ENCODE measurements at places on chromosomes 4 and X.

DNA sequence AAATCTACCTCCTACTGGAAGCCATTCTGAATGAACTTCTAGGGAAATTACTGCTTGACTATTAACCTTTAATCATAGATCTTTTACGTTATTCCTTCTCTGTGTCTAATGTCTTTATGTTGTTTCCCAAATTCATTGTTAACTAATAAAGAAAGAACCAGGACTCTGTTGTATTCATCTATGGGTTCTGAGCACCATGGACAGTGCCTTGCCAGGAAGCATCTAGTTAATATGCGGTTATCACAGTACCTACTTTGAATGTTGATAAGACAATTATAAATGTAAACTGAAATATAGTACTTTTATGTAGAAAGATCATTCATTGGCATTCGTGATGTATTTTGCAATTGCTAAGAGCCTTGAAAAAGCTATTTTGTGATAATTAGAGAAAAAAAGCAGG, 23.8 kb downstream of the NWD2 start:
- no peak for DNase-seq

DNA sequence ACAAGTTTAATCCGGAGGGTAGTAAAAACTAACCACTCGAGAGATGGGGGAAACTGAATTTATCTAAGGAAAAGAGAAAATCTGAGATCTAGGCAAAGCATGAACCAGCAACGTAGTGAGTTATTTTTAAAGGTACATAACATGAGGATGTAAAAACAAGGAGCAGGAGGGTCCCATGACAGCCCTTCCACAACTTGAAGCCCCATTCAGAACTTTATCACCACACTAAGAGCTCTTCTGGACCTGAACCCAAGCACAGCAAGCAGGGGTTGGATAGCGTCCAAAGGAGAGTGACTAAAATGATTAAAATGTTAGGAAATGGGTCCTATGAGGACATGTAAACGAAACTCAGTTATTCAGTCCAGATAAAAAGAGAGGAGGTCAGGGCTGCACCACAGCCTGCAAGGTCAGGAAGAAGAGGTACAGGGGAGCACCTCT, 16.2 kb downstream of the SH3RF1 start:
- DNase-seq = no peak

DNA sequence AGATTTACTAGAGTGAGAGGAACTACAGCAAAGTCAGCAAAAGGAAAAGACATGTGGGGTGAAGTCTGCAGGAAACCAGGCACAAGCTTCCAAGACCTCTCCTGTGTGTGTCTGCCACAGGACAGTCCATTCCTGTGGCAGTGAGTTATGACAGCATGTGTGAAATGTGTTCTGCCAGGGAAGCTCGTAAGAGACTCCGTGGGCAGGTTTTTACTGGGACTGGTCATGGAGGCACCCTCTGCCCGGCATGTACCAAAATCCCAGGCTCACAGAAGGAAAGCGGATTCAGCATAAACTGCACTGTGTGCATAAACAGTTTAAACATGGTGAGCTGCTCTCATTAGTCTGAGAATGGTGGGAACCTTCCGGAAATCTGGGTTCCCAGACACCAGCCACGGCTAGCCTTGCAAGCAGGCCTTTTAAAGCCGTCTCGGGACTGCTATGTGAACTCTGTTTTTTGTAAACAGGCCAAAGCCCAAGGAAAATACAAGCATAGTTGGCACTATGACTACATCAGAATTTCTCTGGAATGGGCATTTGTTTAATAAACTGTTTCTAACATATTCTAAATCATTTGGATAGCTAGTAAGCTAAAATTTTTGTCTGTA, 288.5 kb downstream of the TENM3 start:
- no peak for DNase-seq

DNA sequence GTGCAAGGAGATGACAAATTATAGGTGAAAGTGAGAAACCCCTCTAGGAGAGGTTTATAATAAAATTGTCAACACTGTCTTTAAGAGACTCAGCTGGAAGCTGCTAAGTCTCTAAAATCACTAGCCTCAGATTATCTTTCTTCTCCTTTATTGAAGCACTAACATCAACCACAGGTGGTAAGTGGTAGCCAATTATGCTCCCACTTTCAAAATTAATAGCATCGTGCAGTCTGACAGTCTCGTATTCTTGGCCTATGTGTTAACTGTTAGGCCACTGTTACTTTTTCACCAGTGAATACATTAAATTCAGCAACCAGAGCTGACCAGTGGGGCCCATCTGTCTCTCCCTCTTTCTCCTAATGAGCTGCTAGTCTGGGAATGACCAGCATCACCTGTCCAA, 674.1 kb downstream of the RAPGEF2 start:
- DNase-seq = no peak

- DNase-seq = no peak
These were observed 41.5 kb downstream of the SETD7 start for GRCh38 chr4:139514382-139515059.

GRCh38 chr4:2067446-2068197, 8.5 kb downstream of the NAT8L start:
- no peak for DNase-seq

- no peak for DNase-seq
These were observed 75.6 kb downstream of the CCNG2 start for GRCh38 chr4:77232653-77233052.

DNA sequence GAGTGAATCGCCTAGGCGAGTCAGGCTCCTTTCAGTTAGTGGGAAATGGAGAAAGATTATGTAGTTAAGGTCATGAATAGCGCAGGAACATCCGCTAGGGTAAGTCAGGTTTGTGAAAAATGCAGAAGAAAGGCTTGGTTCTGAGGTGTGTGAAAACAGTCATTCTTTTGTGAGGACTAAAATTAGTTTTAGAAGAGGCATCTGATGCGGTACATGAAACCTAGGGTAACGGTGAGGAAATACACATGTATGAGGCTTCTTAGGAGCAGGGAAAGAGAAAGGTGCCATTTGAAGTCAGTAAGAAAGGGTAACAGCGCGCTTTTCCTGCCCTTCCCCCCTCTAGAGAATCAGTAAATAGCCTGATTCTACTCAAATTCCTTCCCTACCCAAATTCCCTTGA, 570 bp upstream of the RNF128 start:
- DNase-seq = no peak

GRCh38 chrX:20181598-20182329, 40.1 kb upstream of the EIF1AX start:
- DNase-seq = no peak

DNA sequence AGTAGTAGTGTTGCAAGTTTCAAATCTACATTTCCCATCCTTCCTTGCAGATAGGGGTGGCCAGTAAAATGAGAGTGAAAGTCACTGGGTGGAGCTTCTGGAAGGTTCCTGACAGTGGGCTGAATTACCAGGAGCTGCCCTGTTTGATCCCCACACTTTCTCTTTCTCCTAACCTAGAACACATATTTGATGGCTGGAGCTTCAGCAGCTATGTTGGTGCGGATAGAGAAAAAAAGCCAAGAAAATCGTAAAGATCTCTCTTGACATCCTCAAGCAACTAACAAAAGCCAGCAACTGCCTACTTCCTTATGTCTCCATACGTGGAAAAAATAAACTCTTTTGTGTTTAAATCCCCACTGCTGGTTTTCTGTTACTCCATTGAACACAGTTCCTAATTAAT, 32.2 kb downstream of the ZNF275 start:
- no peak for DNase-seq

- no peak for DNase-seq
These were observed 8.3 kb downstream of the S100G start for GRCh38 chrX:16658284-16658683.

- no peak for DNase-seq
These were observed 2.3 kb upstream of the SYTL5 start for GRCh38 chrX:38004046-38004445.

DNA sequence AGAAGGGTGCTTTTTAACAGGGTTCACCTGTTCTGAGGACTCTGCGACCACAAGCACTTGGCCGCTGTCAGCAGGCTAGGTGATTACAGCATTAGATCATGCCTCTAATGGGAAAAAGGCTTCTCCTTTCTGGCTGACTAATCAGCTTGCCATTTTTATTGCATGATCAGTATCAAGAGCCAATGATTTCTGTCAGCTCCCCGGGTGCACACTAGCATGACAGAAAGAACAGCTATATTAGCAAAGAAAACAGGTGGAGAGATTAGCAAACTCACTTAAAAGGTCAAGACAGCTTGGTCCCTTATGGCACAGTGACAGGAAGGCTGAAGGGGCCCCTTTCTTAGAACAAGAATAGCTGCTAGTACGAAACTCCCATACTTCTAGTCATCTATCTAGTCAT, 170.0 kb downstream of the SMIM20 start:
- DNase-seq = no peak

DNA sequence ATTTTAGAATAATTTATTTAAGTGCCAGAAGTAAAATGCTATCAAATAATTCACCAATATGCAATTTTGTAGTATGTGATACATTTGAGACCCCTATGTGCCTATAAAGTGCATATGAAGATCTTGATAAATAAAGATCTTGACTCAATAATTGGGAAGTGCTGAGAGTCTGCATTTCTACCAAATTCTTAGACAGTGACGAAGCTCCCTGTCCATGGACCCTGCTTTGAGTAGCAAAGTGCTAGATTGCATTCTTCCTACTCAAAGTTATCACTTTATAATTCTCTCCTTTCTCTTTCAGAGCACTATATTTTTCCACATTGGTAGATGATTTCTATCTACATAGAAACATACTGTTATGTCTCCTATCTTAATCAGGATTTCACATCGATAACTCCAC, 1393.9 kb downstream of the ARAP2 start:
- DNase-seq = no peak

DNA sequence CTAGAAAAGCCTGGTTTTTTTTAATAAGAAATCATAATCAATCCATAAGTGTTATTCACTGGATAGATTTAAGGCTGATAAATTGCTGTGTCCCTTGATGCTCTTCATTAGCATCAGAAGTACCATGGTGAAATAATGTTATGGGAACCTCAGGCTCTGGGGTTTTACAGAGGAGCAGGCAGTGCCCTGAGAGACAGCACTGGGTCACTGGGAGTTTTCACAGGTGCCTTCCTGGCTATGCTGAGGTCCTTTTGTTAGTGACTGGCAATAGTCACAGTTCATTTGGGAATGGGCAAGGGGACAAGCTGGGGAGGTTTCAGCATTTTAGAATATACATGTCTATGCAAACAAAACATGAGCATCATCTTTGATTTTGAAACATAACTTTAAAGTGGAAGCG, 38.6 kb downstream of the ANK2 start:
- no peak for DNase-seq

DNA sequence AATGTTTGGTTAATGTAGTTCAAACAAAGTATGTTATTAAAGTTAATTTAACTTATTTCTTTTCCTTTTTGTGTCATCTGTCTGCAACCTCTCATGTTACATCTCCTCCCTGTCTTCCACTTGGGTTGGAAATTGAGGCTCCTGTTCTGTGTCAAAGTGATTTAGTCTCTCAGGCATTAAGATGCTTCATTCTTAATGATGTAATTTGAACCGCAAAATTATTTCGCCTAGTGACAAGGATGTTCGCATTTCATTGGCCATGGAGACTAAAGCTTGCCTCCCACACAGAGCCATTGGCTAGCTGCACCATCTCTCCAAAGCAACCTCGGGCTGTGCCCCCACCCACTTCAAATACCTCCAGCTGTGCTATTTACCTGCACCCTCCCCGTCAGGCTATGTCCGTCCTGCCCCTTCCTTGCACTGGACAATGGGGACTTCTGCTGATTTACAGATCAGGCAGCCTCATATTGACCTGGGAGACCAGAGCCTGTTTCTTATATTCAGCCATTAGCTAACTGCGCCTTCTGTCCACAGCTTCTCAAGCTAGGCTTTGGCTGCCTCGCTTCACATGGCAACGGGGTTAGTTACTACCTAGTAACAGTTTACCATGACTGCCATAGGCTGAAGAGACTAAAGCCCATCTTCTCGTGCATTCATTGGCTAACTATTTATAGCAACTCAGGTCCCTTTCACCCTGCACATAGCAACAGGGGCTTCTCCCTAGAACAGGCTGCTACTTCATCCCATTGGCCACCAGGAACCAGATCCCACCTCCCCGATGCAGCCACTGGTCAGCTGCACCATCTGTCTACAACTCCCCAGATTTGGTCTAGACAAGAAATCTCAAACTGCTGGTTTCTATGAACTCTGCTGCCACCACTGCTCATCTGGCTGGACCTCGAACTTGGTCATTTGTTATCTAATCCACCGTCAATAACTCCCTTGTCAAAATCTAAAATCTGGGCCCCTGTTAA, 8.6 kb upstream of the ZNF157 start:
- DNase-seq = no peak

- DNase-seq = no peak
These were observed 32.6 kb downstream of the LDB2 start for GRCh38 chr4:16865897-16866283.

DNA sequence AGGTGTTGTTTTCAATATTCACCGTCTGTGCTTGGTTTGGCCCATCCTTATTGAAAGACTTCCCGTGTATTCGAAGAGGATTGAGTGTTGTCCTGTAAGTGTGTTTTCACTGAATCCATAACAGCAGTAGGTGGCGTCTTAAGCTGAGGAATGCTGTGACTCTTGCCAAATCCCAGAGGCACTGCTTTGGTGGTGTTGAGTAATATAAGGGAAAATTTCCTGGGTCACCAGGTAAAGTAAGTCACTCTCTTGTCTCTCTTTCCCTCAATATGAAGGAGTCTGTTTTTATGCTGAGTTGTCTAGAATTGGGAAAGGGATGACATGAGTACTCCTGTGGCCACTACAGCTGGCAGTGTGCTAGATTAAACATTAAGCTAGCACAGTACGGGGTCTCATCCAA, 146.7 kb upstream of the ZXDB start:
- no peak for DNase-seq

DNA sequence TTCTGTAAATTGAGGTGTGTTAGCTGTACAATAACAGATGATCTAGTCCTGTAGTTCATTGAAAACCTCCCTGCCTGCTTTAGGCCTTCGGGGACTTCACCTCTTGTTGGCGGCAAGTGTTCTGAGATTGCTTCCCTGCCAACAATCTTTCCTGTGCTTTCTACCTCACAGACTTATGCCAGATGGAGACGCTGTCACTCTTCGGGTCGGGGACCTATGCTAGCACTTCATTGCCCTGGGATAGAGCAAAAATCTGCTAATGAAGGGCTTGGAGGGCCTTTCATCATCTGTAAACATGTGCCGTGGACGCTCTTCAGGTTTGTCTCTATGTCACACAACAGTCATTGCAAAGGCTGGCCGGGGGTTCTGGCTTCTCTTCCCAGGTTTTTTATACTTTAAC, 4.7 kb upstream of the PDLIM3 start:
- DNase-seq = no peak

- no peak for DNase-seq
These were observed 99.3 kb downstream of the TEX13A start for GRCh38 chrX:105121186-105121585.

- DNase-seq = no peak
These were observed 137.0 kb upstream of the PSAPL1 start for GRCh38 chr4:7571701-7572100.

DNA sequence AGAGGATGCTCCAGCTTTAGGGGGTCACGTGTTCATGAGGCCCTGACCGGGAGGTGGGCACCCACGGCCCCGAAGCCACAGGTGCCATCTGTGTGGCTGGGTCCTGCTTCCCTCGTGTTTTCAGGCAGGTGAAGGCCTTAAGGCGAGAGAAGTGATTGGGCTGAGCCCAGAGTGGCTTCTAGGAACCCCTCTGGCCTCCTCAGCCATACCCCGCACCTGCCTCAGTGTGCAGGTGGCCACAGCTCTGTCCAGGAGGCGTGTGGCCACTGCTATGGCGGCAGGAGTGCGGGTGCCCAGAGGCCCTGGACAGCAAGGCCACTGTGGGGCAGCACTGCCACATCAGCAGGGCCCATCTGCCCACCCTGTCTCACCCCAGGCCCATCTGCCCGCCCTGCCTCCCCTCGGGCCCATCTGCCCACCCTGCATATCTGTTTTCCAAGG, 25.0 kb downstream of the NKX1-1 start:
- DNase-seq = no peak

All from stimulated activated CD4-positive, alpha-beta T cell treated with anti-CD3 and anti-CD28 coated beads, Interleukin-1b, Interleukin-23, amount 100 ng/mL, for 24 hours (primary cell).